ENCODE measurements at places on chromosomes 16 and 17.
A peak's percentile ranks its signal among the peaks of the same experiment; 100 is the strongest.

- no peak for DNase-seq
Measured at GRCh38 chr17:351449-351738, 1.2 kb downstream of the RPH3AL start.

DNA sequence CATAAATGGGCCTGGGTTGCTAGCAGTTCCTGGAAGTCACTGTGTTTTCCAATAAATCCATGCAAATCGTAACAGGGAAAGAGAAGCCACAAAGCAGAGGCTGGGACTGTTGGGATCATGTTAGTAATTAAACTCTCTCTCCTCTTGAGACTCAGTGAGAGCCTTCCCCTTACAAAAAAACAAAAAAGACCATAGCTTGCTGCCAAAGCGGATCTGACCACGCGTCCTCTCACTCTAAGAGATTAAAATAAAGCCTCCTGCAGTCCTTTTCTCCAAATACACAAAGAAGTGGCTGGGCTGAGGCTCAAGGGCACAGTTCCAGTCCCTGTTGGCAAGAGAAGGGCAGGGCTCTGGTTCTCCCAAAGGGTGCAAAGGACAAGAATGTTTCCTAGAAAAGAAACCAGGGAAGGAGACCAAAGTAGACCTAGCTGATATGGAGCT lies 38.5 kb downstream of the PIGL start:
- DNase-seq: peak; percentile 79

DNA sequence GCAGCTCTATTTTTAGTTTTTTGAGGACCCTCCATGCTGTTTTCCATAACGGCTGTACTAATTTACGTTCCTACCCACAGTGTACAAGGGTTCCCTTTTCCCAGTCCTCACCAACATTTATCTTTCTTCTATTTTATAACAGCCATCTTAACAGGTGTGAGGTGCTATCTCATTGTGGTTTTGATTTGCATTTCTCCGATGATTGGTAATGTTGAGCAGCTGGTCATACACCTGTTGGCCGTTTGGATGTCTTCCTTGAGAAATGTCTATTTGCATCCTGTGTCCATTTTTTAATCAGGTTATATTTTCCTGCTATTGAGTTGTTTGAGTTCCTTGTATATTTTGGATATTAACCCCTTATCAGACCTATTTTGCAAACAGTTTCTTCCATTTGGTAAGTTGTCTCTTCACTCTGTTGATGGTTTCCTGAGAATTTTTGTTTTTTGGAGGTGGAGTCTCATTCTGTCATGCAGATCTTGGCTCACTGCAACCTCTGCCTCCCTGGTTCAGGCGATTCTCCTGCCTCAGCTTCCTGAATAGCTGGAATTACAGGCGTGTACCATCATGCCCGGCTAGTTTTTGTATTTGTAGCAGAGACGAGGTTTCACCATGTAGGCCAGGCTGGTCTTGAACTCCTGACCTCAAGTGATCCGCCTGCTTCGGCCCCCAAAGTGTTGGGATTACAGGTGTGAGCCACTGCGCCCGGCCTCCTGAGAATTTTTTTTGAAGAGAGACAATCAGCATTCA lies 279.6 kb downstream of the SNX29 start:
- DNase-seq: no peak

DNA sequence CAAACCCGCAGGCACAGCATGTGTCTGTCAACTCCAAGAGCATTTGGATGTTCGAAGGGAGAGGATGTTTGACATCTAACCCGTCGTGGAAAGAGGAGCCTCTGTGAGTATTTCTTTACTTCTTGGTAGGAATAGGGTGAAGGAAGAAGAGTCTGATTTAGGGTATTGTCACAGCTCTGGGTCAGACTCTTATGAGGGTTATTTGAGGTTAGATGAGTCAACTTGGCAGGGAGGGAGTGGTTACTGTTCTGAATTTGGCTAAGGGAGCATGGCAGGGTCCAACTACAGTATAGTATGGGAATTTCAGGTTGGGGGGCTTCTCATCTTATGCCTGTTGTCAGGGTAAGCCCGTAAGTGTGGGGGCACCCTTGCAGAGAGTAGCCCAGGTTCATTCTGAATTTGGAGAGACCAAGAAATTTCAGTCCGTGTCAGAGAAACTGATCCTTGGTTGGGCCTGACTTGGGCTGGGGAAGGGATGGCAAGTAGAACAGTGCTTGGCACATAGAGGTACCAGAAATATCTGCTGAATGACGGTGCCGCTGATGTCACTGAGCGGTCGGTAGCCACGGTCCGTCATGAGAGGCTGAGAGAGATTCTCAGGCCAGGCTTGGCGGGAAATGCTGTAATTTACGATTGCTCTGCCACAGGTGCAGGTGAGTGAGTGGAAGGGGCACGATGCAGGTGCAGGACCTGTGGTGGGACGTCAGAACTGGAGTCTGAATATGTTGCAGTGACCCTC lies 43.2 kb downstream of the MYH3 start:
- no peak for DNase-seq

DNA sequence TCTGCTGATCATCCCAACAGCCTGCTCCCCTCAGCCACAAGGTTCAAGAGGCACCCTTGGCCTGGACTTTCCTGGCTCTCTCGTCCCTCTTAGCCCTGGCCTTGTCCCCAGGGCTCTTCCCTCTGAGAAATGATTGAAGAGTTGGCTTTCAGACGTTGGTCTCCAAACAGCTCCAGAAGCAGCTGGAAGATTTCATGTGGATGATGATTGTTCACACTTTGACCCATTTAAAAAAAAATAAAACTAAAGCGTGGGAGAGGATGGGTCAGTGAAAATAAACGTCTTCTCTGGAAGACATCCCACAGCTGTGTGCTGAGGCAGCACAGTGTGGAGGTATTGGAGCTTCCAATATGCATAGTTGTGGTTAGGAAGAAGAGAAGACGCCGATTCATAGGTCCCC lies 54.7 kb upstream of the CDH11 start:
- DNase-seq: no peak

DNA sequence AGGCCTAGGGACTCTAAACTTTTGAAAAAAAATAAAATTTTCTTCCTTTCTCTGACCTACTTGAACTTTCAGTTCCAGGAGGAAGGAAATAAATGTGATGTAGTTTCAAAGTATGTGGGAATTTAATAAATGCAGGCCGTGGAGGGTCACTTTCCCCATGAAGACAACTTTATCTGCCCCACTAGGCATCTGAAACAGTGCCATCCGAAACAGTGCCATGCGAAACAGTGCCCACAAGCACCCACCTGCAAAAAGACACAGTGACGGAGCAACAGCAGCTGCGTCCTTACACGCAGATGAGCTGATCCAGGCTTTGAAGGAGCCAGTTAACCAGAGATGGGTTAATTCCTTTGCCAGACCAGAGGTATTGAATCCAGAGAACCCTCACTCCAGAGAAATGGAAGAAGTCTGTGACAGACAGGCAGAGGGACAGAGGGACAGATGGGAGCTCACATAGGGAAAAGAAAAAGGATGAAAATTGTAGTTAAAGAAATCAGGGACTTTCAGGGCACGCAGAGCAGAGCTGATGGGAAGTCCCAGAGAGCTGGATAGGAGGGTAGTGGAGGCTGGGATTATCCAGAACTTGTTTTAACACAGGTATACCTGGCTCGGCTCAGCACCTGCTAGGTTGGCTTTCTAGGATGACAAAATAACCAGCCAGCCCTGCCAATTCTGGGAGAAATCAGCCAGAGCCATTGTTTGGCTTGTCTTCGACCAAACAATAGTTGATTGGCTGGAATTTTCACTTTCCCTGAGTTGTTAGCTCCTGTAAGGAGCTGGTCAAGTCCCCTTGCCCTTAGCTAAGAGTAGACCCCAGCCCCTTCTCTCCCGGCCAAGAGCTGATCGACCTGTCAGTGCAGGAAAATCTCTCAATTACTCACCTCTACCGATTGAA lies 17.1 kb upstream of the HOXB13 start:
- no peak for DNase-seq

DNA sequence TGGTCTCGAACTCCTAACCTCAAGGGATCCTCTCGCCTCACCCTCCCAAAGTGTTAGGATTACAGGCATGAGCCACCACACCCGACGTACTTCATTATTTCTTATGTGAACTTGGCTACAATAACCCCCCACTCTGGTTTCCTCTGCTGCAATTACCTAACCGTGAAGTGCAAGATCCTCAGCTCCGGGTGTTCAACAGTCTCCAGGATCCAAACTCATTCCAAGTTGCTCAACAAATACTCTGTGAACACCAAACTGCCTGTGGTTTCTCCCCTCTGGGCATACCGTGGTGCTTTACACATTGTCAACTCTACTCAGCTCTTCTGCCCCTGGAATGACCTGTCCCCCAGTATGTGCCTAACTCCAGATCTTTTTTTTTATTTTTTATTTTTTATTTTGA lies 6.8 kb upstream of the SULT1A1 start:
- DNase-seq: no peak

DNA sequence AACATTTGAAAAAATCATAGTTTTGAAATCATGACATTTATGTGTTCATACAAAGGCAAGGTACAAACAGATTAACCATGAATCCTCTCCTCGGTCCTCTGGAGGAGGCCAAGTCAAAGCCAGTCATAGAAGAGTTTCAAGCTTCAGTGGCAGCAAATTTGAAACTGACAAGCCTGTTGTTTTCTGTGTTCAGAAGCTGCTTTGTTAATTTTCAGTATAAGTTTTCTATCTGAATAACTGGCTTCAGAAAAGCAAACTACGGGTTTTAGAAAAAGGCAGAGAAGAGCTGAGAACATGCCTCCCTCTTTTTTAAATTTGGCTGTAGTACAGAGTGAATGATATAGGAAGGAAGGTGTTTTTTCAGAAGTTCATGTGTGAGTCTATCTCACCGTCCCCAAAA lies 79.6 kb upstream of the CLEC18B start:
- DNase-seq: peak; percentile 58

DNA sequence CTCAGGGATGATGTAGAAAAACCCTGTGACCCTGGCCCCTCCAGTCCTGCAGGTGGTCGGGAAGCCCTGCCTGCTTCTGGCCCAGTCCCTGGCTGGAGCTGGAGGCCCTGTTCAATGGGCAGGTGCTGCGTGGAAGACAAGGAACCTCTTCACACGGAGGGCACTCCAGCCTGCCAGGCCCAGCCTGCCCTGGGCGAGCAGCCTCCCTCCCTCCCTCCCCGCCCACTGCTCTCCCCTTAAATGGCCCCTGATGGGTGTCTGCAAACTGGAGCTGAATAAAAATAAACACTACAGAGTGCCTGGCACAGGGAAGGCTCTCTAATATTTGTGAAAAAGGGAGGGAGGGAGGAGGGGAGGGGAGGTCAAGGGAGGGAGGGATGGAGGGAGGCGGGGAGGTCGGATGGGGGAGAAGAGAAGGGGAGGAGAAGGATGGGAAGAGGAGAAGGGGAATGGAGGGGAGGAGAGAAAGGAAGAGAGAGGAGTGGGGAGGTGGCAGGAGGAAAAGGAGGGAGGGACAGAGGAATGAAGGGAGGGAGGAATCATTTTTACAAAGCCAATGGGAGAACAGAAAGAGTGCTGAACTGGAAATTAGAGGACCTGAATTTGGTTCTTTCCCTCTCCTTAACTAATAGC lies 222.8 kb upstream of the TNRC6C start:
- peak; percentile 43 for DNase-seq

- DNase-seq: no peak
Measured at GRCh38 chr16:66103211-66103610, 263.3 kb upstream of the CDH5 start.

GRCh38 chr16:68488554-68488953 lies 40.2 kb upstream of the SMPD3 start:
- no peak for DNase-seq

DNA sequence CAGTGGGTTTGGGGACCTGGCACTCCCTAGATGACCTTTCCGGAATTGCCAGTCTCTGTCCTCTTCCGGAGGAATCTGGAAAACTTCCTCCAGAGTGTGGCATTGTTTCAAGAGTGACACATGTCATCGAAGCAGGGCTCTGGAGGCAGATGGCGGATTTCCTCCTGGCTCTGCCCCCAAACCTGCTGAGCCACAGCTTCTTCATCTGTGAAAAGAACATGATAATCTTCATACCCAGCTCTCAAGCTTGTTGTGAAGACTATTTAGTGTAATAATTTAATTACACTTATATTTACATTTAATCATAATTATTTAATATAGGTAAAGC lies 19.7 kb upstream of the TEX2 start:
- DNase-seq: no peak

Data from midbrain (tissue), 1 donor.